ENCODE measurements at places on chromosomes 4 and X. TPM values are rescaled to one million over a fixed set of nuclear protein-coding genes. Genes with fewer than 3 reads are reported as not detected.

DNA sequence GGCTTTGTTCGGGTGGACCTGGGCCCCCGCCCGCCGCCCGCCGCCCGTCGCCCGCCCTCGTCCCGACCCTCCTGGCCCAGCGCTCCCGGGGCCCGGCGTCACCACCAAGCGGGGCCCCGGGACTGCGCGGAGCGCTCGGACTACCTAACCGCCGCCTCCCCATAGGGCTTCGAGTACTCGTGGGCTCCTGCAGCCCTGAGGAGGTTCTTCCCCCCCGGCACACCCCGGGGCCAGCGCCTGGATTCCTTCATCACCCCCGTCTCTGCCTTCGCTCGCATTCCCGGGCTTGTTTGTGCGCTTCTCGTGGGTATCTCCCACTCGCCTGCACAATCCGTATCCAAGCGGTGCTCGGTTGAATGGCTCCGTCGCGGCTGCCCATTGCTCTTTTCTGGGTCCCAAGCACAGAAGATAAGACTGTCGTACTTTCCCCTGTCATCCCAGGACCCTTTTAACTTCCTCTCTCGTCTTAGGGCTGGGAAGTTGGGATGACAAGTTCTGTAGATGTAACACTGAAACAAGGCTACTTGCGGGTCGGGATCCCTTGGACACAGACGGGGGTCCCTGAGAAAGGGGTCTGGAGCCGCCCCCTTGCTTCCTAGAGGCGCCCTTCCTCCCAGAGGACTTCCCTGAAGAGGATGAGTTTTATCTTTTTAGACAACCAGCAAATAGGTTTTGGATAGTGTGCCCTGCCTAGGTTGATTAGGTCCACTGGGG, 565 bp downstream of the MOB1B start:
- DNase-seq: no peak

- no peak for DNase-seq
These were observed 7.9 kb downstream of the PPP1R3F start for GRCh38 chrX:49277535-49277830.

DNA sequence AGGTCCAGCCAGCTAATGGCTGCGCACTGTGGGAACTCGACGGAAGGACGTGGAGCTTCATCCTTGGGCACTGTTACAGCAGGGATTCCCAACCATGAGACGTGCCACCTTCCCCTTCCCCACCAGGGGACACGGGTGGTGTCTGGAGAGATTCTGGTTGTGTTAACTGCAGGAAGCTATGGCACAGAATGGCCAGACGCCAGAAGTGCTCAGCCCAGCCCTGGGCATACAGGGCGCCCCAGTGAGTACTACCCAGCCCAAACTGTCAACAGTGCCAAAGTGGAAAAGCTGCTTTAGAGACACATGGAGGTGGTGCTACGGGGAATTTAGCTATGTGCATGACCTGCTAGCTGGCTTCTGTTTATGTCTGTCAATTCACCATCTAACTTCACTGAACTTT, 32.8 kb downstream of the ACOX3 start:
- DNase-seq: no peak

GRCh38 chr4:7462509-7462971, 27.8 kb upstream of the PSAPL1 start:
- DNase-seq: no peak

DNA sequence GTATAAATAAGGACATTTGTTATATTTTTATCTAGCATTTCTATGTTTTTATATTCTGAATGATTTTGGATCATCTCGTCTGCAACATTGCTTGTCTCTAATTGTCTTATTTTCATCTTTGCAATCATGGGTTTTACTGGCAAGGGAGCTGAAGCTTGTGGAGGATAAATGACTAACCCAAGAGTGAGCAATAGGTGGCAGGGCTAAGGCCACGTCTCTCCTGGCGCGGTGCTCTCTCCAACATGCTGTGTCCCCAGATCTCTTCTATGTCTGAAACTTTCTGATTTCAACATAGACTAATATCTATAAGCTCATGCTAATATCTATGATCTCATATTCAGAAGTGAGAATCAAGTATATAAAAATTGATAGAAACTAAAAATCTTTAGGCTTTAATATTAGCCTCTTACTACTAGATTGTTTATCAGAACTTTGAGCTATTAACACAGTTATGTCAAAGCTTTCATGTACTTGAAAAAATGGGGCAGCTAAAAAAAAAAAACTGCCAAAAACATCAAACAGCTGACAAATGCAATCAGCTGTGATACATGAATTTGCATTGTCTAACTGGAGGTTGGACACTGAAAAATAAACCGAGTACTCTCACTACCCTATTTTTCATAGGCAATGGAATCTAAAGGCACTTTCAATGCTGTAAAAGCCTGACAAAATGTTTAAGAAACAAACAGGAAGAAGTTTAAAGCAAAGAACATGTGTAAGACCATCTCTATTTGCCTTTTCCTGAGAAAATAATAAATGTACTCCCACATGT, 169.2 kb downstream of the TMA16 start:
- no peak for DNase-seq

Gene ARAP2
- 20.1 TPM for total RNA-seq

- no peak for DNase-seq
These were observed 58.6 kb upstream of the P2RY10 start for GRCh38 chrX:78886550-78886949.

- DNase-seq: no peak
These were observed 70.9 kb upstream of the FAM9C start for GRCh38 chrX:13115146-13115855.

Gene SLIT2
- total RNA-seq: 8.1 TPM

DNA sequence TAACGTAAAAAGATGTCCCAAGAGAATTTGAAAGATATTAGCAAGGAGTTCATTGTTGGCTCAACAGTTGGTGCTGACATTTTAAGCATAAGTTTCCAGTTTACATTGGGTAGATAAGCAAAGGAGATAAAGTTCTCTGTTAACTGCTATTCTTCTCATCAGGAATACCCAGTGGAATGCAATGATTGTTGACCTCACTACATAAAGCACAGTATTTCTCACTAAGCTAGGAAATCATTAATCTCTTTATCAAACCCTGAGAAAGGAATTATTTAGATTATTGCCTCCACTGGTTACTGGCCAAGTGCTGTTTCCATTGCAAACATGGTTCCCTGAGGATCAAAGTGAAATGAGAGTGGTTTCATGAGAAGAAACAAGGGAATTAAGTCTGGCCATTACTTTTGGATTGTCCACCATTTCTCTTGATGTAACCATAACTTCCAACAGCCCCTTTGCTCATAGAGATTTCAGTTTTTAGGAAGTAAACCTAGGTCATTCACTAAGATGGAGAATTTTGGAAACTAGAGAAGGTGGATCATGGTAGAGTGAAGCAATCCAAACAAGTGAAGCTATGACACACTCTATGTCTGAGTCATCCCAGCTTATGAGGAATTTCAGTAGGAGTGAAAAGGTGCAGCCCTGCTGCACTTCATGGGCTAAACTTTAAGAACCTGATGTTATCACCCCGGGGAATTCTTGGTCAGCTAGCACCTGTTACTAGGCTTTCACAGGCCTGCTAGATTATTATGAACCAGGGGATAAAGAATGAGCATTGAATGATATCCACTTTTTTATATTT, 163.4 kb downstream of the AREG start:
- no peak for DNase-seq

Gene RNF212
- 3.3 TPM for total RNA-seq

DNA sequence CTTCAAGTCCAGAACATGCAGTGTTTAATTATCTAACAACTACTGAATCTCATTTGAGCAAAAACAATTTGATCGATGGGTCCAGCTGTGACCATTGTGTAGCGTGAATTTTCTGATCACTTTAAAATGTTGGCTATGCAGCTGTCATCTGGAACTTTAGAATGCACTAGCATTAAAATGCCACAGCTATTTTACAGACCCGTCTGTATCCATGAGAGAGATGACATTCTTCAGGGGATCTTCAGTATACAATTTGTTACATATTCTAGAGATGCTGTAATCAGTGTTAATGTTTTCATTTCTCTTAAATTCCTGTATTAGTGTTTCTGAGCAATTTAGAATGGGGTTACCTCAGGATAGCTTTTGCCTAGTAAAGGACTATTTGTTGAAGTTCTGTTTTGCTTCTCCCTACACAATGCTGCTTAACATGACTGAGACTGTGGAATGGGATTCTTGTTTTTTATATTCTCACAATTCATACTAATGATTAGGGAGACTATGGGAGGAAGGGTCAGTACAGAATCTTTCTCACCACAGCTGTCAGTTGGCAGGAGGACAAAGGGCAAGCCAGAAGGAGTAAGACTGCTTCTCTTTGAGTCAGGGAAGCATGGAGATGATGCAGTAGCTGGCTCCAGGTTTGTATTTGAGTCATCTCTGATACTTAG, 13.2 kb upstream of the CTSO start:
- DNase-seq: no peak

- DNase-seq: no peak
These were observed 91.6 kb downstream of the NYX start for GRCh38 chrX:41538707-41539106.

Gene WDR13
- total RNA-seq: 73.8 TPM

Gene PRSS12
- total RNA-seq: 0.77 TPM

GRCh38 chr4:83132065-83132464, 17.5 kb upstream of the PLAC8 start:
- no peak for DNase-seq

DNA sequence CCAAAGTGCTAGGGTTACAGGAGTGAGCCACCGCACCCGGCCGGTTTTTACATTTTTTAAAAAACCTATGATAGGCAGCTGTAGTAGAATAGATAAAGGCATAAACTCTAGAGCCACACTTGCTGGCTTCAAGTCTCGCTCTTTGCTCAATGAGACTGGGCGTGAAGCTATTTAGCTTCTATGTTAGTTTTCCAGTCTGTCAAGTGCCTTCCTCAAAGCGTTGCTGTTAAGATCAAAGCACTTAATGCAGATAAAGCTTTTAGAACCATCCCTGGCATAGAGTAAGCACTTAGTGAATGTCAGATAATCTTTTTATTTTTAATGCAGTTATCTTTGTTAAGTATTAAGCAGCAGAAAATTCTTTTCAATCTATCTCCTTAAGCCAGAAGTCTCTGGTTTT, 42.0 kb upstream of the BMPR1B start:
- DNase-seq: no peak

Measured in endothelial cell (in vitro differentiated cells).